NCI-H2171 treated with DMSO at 0.1 percent for 48 hours (cell line): ENCODE measurements at places on chromosomes 2 and 18.

DNA sequence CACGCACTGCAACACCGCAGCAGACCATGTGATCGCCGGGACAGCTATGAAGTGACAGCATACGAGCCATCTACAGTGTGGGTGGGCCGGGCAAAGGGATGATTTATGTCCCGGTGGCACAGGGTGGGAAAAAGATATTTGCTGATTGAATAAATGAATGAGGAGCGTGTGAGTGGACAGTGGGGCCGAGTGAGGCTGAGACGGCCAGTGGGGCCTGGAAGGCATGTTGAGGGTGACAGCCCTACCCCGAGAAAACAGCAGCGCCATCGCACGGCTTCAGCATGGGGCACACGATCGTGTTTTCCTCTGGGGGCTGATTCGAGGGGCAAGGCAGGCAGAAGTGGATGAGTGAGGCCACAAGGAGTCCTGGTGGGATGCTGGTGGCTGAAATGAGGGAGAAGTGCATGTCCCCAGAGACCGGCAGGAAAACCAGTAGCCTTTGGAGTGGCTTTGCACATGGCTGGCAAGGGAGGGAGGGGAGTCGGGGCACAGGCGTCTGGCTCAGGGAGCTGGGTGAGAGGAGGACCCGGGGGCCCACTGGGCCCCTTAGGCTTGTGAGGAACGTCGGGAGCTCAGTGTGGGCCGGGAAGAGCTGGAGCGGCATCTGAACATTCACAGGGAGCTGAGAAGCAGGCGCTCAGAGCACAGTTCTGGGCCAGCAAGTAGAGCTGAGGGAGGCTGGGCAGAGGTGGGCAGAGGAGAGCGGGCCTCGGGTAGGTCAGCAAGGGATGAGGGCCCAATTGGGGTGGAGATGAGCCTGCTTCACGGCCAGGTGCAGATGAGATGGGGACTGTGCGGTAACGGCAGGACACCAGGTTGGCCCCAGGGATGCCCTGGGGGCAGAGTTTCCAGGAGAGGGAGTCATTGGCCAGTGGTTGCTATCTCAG, 32.1 kb upstream of the MAL start:
- no peak for DNase-seq

DNA sequence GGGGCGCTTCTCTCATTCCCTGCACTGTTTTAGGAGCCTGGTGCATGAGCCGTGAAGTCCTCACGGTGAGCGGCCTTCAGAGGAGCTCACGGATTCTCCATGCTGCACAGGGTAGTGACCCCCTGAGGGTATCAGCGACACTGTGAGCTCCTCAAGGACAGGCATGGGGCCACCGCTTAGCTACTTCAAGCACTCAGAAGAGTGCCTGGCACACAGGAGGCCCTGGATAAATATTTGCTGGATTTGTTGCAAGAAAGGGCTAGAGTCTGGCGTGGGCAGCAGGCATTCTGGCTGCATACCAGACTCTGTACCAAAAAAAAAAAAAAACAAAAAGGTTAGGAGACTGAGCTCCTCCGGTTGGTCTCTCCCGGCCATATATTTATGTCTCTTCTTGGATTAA, 5.7 kb upstream of the MBP start:
- DNase-seq: no peak

GRCh38 chr2:153477636-153478288, 800 bp downstream of the RPRM start:
- peak; percentile 79 for DNase-seq

DNA sequence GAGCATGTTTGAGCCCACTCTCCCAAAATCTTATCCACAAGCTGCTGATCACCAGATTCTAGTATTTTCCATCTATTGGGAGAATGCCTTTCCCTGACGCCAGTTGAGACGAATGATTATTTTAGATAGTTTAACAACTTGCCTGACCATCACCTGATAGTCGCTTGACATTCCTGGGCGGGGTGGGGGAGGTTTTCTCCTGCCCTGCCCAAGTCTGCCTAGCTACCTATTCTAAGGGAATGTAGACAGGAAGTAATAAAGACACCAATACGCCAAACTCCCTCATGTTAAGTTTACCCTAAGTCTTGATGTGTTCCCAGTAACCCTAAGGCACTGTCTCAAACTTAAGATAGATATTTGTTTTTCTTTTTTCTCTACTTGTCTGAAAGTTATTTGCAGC, 4.6 kb upstream of the ACAA2 start:
- DNase-seq: no peak

DNA sequence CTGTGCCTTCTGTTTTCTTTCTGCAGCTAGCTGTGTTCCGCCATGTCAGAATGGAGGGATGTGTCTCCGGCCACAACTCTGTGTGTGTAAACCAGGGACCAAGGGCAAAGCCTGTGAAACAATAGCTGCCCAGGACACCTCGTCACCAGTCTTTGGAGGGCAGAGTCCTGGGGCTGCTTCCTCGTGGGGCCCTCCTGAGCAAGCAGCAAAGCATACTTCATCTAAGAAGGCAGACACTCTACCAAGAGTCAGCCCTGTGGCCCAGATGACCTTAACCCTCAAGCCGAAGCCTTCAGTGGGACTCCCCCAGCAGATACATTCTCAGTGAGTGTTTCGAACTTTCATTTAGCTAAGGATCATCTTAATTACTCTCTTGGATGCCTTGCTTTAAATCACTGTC, 74.1 kb downstream of the LTBP1 start:
- DNase-seq: no peak

GRCh38 chr2:20484810-20485611, 38.1 kb downstream of the RHOB start:
- DNase-seq: no peak

DNA sequence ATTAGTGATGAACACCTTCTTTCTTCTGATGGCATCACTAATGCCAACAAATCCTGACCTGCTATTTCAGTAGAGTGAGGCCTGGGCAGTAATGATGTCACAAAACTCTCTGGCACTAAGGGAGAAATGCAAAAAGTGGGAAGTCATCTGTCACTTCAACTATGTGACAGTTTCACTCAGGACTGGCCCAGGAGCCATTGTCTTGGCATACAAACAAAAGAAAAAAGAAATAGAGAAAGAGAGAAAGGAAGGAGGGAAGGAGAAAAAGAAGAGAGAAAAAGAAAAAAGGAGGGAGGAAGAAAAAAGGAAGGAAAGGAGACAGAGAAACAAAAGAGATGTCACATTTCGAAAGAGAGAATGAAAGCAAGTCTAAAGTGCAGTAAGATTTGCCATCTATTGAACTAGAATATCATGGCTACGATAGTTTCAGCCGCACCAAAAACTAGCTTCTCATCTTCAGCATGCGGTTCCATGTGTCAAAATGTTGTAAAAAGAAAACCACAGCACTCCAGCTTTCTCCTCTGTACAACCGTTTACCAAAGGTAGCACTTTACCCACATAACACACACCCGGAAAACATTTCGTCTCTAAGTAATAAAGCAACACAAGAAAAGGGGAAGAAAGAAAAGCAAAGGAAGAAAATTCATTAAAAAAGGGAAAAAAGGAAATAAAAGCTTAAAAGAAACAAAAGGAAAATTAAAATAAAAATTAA, 50.1 kb downstream of the CD226 start:
- DNase-seq: no peak

DNA sequence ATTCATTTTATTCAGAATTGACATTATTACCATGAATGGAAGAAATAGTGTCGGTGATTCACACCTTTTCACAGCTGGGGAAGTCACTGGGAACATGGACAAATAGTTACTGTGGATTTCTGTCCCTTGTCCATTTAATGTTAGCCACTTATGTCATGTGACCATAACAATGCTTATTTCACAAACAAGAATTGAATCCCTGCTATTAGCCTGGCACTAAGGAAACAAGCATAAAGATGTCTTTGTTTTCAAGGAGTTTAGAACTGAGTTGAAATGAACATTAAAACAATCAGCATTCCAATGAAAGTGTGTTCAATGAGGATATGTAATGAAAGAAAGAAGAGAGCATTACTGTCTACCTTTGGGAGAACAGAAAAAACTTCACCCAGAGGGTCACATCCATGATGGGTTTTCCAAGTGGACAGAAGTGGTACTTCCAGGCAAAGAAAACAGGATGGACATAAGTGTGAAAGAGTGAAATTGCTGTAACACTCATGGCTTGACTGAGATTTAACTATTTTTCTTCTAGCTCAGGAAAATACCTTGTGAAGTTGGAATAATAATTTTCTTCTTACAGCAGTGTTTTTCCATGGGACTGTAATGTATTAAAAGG, 324.5 kb upstream of the UBE2E3 start:
- DNase-seq: no peak

DNA sequence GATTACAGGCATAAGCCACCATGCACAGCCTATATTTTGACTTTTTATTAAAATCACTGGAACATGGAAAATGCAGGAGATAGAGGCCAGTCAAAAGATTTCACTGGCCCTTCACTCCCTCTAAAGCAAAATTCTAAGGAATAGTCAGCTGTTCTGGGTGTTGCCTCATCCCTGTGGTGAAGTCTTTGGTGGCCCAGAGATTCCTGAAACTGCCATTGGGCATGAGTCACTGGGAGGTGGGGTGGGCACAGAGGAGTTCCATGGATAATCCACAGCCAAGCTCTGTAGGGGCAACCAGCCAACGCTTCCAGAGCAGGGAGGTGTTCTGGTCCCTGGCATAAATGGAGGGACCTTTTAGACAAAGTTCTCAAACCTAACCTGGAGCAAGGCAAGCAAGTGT, 89.7 kb upstream of the TTC39C start:
- no peak for DNase-seq

- DNase-seq: no peak
Observed at GRCh38 chr18:49795612-49796552, 17.5 kb downstream of the ACAA2 start.

DNA sequence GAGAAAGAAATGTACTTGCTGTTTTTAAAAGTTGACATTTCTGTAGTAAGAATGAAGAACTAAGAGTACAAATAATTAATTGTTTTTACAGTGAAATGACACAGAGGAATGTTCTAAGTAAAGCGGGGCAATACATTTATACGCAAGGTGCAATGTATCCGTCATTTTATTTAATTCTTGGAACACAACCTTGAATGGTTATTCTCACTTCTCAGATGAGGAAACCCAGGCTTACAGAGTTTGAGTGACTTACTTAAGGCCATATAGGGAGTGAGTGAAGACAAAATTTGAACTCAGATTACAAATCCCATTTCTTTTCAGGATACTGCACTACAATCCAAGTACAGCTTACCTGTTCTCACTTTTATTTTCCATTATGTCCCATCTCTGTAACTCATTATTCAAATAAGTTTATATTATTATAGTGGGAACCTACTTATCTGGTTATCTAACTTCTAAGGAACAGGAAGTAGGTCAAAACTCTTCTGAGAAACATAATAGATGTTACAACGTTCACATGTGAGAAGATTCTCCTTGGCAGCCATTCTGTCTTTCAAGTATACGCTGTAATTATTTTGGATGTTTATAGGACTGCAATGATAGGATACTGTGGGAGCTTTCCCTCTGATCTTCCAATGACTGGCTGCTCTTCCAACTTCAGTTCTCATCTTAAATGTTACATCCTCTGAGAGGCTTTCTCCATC, 12.3 kb upstream of the STK17B start:
- no peak for DNase-seq

- no peak for DNase-seq
Observed at GRCh38 chr2:235556086-235556485, 62.2 kb downstream of the AGAP1 start.

DNA sequence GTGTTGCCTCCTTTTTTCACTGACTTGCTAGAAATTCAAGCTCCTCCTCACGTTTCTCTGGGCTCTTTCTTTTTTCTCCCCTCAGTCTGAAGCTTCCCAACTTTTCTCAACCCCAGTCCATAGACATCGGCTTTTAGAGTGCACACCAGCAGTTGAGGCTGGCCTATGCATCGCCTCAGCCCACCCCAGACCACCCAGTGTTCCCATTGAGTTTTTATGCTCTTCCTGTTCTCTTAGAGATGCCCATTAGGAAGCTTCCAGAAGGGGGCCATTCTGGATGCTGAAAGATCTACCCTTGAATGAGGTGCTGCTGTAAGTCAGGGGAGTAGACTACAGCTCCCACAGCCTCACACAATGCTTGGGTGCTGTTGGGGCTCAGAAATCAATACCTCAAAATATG, 12.0 kb upstream of the GYPC start:
- no peak for DNase-seq

GRCh38 chr2:21046506-21046905, 2.6 kb upstream of the APOB start:
- no peak for DNase-seq

DNA sequence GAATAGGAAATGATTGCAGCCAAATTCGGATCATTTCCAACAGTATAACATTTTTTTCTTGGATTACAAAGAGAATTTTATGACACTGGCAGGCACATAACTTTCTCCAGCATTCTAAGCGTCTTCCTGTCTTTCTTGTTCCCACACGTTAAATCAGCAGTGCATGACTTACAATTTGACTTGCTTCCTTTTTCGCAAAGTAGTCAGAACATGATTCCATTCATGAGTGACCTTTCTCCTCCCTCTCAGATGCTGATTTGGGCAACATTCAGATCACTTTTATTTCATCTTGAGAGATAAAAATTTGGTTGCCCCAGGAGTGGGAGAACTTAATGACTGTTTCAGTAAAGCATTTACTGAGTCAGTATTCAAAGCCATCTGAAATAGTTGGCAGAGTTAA, 858.7 kb upstream of the ACVR2A start:
- DNase-seq: no peak

DNA sequence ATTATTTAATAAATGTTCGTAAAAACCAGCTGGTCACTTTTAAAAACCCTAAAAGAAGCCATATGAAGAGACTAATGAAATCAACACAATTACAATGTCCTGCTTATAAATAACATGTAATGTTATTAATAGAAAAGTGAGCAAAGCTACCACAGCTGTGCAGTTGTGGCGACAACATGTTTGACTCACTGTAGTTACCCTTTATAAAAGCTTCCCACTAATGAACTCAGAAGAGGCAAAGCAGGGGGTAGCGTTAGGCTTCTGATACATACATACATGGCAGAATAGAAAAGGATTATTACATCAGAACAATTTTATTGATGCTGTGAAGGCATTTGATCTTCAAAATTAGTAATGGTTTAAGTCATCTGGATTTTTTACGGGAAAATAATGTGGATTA, 219.7 kb downstream of the SLC4A10 start:
- no peak for DNase-seq

DNA sequence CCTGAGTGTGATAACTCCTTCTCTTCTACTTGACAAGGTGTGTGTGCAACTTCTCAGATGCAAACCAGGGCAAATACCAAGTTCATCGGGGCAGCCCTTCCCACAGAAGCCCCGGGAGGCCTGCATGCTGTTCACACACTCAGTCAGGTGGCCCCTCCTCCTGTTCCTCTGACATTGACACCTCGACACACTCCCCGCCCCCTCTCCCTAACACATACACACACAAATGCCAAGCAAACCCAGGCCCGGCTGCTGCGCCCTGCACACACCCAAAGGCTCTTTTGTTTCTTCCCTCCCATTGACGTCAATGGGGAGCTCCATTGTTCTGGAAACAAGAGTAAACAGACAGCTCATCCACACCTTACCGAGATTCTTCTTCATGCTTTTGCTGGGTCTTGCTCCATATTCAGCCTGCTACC, 1.7 kb upstream of the PER2 start:
- peak; percentile 67 for DNase-seq

- DNase-seq: no peak
Observed at GRCh38 chr18:62523255-62523588, 397 bp downstream of the ZCCHC2 start.

- no peak for DNase-seq
Observed at GRCh38 chr2:137964066-137964858, at the start of gene HNMT. HNMT (plus strand) TSS chr2:137964473; CDS start chr2:137964492, 19 bp downstream.

GRCh38 chr2:106523976-106524665, 37.0 kb downstream of the CD8B2 start:
- no peak for DNase-seq
